Stimulated activated CD4-positive, alpha-beta T cell treated with anti-CD3 and anti-CD28 coated beads, Interleukin-1b, Interleukin-23, amount 100 ng/mL, for 1 hour (primary cell): ENCODE measurements at places on chromosomes 4 and X.

DNA sequence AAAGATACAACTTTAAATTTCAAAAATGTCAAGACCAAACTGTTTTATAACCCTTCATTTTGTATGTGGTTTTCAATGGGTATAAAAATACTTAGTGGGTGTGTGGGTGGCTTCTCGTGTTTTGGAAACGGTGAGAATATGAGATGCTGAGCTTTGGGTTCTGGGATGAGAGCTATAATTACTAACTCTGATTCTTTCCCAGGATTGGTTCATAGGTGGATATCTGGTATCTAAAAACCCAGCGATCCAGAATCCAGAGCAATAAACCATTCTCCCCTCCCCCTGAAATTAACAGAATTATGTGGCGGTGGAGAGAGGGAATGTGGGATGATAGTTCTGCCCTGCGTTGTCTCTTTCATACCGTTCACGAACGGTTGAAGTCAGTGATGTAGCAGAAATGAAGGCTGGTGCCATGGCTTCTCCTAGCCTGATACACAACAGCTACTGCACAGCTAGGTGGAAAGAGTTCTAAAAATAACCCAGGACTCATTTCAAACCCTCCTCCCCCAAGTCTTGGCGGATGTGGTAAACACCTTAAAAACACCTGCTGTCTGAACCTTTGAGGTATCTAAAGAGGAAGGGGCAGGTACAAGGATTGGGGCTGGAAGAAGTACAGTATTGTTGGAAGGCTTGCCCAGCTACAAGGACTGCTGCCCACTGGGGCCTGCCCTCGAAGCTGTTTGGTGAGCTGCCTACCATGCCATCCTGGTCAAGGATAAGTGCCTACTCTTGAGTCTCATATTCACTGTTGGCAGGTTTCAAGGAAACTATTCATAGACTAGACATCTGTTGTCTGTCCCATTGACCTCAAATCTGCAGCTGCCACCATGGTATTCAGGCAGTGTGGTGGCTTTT lies 44.5 kb downstream of the SEPTIN11 start:
- peak; percentile 21 for DNase-seq

- no peak for DNase-seq
These were observed 326.8 kb downstream of the TRIML1 start for GRCh38 chr4:188466001-188466400.

DNA sequence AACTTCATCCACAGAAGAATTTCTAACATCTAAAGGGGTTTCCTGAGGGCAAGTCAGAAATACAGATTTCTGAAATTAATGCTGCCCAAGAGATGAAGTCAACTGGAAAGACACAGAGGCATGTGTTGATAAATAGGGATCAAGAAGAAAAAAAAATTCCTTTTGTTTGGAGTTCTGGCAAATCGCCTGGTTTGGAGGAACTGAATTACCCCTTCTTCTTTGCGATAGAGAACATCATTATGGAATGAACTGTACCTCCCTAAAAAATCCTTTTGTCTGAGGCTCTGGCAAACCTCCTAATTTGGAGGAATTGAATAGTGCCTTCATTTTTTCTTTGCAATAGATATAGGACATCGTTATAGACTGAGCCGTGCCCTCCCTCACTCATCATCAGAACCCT lies 200.9 kb downstream of the DHRSX start:
- DNase-seq: no peak

GRCh38 chr4:156738766-156739165 lies 232.8 kb downstream of the PDGFC start:
- DNase-seq: no peak
